ENCODE measurements at places on chromosomes 12 and 14.
A peak's percentile ranks its signal among the peaks of the same experiment; 100 is the strongest.

GRCh38 chr12:46549527-46550265 is 177.1 kb upstream of the SLC38A2 start:
- peak; percentile 96 for DNase-seq

- DNase-seq = no peak
Observed at GRCh38 chr12:80776706-80777105, 60.0 kb downstream of the MYF5 start.

DNA sequence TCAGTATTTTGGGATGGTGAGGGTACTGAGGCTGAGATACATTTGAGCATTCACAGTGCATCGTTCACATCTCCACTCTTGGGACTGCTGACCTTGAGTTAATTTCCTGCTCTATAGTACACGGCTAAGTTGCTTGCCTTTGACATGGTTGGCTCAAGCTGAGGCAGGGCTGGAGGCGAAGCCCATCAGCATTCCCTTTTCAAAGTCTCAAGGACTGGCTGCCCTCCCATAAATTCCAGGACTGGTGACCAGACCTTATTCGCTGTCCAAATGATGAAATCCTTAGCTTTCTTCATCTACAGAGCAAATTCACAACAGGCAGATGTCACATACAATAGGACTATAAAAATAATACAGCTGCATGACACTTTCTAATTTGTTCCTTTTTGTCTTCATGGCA is 85.9 kb downstream of the SSPN start:
- DNase-seq = no peak

GRCh38 chr12:49368240-49368600 is 958 bp downstream of the SPATS2 start:
- no peak for DNase-seq

DNA sequence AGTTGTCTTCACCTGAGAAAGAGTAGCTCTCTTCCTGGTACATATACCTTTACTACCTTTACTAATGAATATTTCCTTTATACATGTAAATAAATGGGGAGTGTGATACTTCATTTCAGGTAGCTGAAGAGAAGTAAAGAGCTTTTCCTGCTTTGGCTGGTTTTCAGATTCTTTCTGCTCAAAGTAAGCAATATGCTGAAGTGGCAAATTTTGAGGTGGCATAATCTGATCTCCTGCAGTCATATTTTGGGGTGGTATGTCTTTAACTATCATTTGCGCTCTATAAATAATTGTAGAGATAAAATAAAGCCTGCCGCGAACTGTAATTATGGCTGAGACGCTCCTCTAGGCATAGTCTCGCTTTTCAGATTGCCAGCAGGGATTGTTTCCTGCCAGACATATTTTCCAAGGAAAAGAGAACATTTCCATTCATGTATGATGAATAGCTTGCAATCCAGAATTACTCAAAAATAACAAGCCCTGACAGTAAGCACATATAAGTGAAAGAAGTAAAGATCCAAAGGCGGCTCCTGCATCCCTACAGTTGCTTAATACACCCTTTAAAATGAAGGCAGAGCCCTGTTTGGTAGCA is 200.7 kb downstream of the C12orf50 start:
- no peak for DNase-seq

DNA sequence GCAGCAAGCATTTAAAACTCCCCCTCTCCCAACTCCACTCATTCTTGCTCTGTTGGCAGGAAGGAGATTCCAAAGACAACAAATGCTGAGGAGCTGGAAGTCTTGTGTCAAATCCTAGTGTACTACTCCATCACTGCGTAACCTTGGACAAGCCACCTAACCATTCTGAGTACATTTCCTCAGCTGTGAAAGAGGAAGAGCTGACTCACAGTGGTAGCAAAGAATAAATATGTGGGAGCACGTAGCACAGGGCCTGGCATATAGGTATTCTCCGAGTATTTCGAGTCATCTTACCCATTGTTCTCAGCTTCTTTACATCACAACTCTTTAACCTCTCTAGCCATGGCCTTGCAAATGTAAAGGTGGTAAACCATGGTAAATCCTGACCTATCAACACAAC is 28.7 kb downstream of the EGLN3 start:
- no peak for DNase-seq

DNA sequence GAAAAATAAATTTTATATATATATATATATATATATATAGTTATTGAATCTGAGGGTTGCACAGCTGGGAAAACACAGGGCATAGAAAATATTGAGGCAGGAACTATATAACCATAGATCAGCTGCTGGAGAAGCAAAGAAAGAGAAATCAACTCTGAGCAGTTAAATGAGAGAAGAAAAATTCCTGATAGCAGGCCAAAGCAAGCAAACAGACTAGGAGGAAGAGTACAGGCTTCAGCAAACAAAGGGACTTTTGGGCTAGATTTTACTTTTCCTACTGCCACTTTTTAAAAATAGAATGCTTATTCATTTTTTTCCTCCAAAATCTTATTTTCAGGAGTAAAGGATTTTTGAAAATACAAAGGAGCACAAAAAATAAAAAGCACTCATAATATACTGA is 216.0 kb upstream of the PRKD1 start:
- DNase-seq = peak; percentile 4

GRCh38 chr12:13713556-13714410 is 267.6 kb downstream of the GRIN2B start:
- DNase-seq = no peak

Measured in fibroblast of skin of right quadriceps (primary cell).